SW480 (cell line): ENCODE measurements at places on chromosomes 2 and 18.
A peak's percentile ranks its signal among the peaks of the same experiment; 100 is the strongest.

DNA sequence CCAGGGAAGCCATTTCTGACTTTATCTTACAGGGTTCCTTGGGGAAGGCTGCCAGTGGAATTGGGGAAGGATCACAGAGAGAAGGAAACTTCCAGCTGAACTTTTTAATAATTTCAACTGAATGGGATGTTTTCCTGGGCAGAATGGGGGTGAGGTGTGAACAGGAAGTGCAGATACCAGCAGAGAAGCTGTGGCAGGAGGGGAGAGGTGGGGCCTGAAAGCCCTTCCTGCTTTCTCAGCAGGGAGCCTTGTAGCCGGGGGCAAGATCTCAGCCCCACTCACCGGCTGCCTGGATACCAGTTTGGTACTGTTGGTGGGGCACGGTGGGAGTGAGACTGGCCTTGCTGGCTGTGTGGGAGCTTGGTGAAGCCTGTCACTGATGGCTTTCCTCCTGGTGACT, 170.5 kb downstream of the ZBTB7C start:
- no peak for DNase-seq

DNA sequence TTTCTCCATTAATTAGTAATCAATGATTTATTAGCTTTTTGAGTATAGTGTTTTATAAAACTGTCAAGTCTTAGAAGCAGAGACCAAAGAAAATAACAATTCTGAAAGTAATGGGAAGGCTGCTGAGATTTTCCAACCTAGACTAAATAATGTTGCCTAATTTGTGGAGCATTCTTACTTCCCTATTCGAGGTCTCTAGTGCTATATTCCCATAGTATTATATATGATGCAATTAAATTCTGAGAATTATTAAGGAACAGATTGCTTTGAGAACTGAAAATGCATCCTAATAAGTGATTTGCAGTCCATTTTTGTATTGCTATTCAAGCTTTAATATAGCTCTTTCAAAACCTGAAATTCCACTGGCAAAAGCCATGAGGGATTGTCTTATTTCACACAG, 27.7 kb upstream of the DOCK10 start:
- no peak for DNase-seq

DNA sequence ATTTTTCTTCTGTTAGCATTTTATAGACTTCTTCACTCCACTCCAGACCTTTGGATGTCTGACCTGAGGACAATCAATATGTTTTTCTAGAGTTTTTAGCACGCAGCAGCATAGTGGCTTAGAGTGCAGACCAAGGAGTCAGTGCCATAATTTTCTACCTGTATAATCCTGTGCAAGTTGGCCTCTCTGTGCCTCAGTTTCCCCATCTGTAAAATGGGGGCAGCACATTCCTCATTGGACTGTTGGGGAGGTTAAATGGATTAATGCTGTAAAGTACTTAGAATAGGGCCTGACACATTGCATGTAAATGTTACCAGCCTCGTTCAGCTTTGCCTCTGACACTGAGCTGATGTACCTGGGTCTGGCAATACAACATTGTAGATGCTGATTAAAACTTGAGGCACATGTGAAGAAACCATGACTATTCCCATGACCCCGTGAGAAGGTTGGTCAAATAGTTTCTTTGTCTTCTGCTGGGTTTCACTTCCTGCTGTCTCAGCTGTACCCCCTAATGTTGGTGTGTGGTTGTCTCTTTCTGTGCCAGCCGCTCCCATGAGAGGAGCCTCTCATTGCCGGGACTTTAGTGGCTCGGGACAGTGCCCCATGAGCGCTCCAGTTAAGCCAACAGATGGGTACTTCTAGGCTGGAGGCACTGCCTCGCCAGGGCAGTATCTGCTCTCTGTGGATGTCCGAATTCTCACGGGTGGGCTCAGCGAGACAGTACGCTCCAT, 125.3 kb downstream of the SH3RF3 start:
- no peak for DNase-seq

- DNase-seq = no peak
Measured at GRCh38 chr2:197675246-197675645, at the start of gene RFTN2. TSS of gene RFTN2 (minus strand) at chr2:197675587. CDS start at chr2:197675458, 129 bp downstream.

GRCh38 chr2:182784777-182785176, 68.7 kb downstream of the DNAJC10 start:
- DNase-seq = peak; percentile 31

DNA sequence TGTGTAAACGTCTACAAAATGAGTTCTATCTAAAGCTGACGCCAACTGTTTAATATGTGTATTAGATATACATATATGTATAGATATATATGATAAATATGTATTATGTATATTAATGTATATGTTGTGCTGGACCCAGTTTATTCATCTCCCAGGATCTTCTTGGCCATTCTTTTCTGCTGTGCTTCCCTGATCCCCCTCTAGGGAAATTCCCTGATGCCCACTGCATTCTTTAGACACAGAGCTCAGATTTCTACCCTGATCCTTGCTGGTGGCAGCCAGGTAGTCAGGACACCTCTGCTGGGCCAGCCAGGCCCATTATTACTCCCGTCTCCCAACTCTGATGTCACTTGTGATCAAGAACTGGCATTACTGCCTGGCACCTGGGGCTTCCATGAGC, 292.0 kb downstream of the PTPRM start:
- DNase-seq = no peak

DNA sequence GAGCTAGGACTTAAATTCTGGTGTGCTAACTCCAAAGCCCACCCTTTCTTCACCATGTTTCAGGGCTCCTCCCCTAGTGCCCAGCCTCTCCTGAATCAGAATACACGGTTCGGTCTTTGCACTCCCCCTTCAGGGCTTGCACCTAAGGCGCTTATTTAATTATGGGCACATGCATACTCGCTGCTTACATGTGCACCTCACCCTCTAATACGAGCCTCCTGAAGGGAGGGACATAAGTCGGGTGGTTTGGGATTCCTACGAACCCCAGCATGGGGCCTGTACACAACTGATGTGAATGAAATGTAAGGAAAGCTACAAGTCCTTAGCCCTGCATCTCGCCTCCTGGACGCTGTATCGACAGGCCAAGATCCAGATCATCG, 435 bp downstream of the IFT172 start:
- DNase-seq = peak; percentile 25

DNA sequence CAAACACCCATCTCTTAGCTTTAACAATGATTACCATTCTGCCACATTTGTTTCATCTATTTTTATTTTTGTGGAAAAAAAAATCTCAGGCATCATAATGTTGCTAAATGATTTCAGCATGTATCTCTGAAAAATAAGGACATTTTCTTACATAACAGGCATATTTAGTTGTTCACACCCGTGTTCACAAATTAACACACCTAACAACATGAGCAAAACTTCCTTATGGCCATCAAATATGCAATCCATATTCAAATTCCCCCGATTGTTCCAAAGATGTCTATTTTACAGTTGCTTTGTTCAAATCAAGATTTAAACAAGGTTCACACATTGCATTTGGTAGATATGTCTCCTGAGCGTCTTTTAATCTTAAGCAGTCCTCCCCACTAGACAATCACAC, 29.2 kb downstream of the TMEM177 start:
- no peak for DNase-seq
